ENCODE measurements at places on chromosomes 6 and 20.

- DNase-seq, result no peak
Observed at GRCh38 chr20:17273717-17274116, 46.9 kb downstream of the PCSK2 start.

DNA sequence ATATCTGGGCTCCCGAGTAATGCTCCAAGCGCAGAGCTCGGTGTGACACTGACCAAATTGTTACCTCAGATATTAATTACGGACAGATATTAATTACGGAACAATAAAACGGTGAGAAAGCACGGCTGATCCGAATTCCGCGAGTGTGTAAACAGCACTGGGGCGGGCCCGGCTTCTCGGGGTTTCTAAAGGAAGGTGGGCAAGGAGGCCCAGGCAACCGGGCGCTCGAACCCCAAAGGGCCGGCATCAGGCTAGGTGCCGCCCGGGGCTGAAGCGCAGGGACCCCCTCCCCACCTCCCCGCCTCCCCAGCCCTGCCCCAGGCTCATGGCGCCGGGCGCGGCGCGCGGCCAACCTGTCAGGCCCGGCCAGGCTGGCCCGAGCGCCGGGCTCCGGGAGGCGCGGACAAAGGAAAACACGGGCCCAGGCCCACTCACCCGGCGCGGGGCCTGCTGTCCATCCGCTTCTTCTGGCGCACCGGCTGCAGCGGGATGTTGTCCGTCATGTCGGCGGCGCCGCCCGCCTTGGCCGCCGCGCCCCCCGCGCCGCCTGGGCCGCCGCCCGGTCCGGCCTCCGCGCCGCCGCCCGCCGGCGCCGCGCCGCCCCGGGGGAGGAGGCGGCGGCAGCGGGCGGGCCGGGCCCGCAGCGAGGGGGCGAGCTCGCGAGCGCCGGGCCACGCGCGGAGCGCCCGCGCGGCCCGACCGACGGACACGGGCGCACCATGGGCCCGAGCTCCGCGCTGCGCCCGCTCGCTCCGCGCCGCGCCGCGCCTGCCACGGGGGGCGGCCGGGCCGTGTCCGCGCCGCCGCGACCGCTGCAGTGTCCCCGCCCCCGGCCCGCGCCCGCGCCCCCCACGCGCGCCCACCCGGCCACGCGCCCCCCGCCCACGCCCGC lies at the start of gene ATP9A:
ATP9A (minus strand) TSS at position 524 of the 892 bp plus-strand sequence; CDS start at position 503, 21 bp downstream.
- no peak for DNase-seq

DNA sequence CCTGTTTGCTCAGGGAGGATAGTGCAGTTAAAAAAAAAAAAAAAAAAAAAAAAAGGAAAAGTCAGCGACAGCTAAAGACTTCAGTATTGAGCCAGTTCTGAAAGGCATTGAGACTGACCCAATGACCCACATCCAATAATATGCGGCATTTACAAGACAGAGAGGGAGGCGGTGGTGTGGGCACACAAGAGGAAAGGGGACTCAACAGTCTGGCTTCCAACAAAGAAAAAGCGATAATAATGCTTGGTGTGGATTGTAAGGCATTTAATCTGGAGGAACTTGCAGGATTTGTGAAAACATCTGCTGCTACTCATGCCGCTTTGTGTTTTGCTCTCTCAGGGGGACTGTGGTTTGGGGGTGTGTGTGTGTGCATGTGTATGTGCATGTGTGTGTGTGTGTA lies 784.3 kb upstream of the CHD6 start:
- DNase-seq, result no peak

DNA sequence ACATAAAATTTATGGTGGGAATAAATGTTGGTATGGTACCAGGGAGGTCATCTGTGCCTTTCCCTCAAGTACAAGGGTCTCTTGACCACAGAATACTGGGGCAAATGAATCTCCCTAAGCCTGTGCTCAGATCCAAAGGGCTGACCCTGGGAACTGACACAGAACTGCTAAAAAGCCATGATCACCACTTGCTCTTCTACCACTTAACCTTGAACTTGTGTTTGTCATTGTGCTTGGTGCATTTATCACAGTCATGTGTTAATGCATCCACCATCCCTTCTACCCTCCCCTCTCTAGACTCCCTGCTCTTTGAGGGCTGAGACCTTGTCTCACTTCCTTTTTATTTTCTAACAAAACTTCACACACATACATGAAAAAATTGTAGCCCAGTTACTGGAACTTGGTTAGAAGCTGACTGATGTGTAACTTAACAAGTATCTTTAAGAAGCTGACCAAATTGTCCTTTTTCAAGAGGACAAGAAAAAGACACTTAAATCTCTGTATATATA lies 46.1 kb upstream of the PBOV1 start:
- DNase-seq, result no peak

GRCh38 chr20:43178080-43178479 lies 11.6 kb downstream of the PTPRT start:
- DNase-seq, result no peak

- DNase-seq, result no peak
Observed at GRCh38 chr6:109300874-109301273, 81.4 kb downstream of the CD164 start.

GRCh38 chr6:75306064-75306463 lies 21.5 kb upstream of the TMEM30A start:
- DNase-seq, result no peak

- no peak for DNase-seq
Observed at GRCh38 chr6:57158658-57159057, 13.5 kb upstream of the BAG2 start.

DNA sequence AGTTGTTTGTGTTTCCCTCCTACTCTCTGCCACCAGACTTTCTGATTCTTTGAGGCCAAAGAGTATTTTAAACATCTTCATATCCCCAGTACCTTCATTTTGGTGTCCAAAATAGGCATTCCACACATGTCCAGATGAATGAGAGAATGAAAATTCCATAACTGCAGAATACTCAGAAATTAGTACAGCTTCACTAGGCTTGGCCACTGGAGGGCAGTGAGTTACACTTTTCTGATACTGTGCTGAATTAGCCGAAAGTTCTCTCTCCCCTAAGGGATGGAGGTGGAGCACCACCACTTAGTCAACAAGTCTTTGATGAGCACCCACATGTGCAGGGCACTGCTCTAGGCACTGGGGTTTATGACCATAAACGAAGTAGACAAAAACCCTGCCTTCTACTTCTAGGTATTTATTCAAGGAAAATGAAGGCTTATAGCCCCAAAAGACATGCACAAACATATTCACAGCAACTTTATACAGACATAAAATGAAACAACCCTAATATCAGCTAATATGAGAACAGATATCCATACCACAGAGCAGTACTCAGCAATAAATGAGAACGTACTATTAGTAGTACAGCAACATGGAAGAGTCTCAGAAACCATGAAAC lies 46.1 kb upstream of the TMEM217 start:
- no peak for DNase-seq

GRCh38 chr6:117907601-117908245 lies 659 bp downstream of the SLC35F1 start:
- DNase-seq, result no peak

GRCh38 chr6:159204605-159205004 lies 35.4 kb downstream of the FNDC1 start:
- DNase-seq, result no peak

GRCh38 chr6:49576618-49577017 lies 26.1 kb downstream of the C6orf141 start:
- no peak for DNase-seq

DNA sequence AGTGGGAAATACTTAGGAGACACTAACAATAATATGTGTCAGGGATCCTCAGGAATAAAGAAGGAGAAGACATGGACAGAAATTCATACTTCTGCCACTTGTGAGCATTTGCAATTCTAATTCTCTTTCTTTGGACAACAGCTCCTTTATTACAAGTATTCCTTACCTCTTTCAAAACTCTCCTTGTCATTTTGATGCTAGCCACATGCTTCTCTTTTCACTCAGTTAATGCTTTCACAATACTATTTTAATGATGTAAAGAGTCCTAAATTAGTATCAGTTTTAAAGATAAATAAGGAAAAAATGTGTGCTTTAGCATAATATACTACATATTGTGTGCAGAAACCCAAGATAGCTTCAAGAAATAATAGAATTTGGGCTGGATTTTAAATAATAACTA lies 62.5 kb downstream of the AHI1 start:
- no peak for DNase-seq

DNA sequence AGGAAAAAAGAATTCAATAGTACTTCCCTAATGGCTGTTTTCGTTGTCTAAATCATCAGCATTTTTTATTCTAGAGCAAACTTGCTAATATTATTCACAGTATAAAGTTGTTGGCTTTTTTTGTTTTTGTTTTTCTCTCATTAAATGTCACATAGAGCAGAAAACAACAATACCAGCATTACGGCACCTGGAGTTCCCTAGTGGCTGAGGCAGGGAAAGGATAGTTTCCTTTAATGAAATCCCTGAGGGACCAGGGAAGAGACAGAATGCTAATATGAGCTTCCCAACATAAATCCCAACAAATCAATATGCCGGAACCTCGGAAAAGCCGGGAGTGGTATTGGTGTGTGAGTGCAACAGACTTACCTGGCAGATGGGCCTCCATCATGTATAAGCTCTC lies 235.2 kb upstream of the ASCC3 start:
- DNase-seq, result no peak

DNA sequence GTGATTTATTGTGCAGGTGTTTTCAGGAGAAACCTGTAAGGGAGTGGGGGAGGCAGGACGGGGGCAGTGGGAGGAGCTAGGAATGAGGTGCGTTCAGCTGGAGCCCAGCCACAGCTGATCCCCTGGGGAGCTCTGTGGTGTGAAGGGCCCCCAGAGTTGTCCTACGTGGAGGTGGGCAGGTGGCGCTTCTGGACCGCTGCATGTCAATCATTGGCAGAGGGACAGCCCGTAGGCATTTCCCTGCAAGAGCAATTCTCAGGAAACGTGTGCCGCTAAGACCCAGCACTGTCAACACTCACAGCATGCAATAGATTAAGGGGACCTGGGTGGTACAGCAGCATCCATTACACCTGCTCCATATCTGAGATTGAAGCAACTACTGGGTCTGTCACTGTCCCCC lies 88.0 kb downstream of the PRND start:
- no peak for DNase-seq

GRCh38 chr6:34463849-34464248 lies 2.0 kb upstream of the PACSIN1 start:
- no peak for DNase-seq
